Activated CD4-positive, alpha-beta T cell treated with anti-CD3 and anti-CD28 coated beads, Interleukin-2, Interleukin-4, amounts not matched to agents 100 ng/mL and 50 ng/mL, durations not matched to agents 16 hours and 8 hours (primary cell): ENCODE measurements at places on chromosomes 16 and 17.

DNA sequence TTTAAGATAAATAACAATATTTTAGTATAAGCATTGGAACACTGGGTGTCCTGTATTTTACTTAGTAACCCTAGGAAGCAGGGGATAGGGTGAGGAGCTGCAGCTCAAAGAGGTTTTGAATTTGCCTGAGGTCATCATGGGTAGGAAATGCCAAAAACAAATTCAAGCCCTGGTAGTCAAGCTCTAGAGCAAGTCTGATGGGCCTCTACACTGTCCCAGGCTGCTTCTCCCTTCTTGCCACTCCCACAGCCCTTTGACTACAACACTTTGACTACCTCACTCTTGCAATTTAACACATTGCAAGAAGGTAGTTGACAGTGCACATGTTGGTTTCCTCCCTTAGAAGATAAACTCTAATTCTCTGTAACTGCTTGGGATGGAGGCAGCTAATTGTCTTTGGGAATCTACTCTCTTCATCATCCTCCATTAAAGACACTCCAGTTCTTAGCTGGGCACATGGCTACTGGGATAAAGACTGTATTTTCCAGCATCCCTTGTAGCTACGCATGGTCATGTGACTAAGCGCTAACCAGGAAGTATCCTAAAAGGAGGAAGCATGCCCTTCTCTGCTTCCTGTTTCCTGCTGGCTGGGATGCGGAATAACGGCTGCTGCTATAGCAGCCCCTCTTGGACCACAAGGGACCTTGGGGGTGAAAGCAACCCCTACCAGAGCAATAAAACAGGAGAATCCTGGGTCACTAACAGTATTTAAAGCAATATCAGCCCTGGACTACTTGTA lies 30.7 kb upstream of the SSTR2 start:
- no peak for DNase-seq

- no peak for DNase-seq
Observed at GRCh38 chr17:9192010-9192409, 170.7 kb downstream of the NTN1 start.

DNA sequence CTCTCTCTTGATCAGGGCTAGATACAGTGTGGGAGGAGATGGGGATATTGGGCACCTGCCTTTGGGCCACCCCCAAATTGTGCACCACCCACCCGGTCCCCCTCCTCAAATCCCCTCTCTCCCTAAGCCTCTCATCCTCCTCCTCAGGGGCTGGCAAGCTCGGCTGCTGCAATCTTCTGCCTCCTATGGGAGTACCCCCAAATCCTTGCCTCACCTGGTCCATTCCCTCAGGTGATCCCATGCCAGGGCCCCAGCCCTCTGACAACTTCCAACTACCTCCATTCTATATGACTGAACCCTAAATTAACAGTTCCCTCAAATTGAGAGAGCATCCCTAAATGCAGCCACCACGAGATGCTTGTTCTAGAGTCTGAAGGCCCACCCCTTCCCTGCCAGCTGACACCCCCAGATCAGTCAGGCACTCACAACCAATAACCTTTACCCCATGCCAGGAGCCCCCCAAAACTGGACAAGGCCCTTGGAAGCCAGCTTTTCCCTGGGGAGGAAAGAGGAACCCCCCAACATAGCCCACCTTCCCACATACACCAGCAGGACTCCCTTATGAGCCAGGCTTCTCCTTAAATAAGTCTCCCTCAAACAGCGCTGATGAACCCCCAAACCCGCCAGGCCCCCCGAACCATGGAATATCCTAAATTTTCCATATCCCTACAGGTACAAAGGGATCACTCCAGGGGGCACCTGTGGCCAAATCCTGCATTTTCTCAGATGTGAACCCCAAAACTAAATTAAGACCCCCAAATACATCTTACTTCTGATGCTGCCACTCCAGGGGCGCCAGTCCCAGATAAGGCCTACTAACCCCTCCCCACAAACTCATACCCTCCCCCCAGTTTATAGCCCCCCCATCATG lies 3.2 kb downstream of the DLG4 start:
- DNase-seq: no peak

- no peak for DNase-seq
Observed at GRCh38 chr16:750485-750884, 9.7 kb upstream of the CIAO3 start.

DNA sequence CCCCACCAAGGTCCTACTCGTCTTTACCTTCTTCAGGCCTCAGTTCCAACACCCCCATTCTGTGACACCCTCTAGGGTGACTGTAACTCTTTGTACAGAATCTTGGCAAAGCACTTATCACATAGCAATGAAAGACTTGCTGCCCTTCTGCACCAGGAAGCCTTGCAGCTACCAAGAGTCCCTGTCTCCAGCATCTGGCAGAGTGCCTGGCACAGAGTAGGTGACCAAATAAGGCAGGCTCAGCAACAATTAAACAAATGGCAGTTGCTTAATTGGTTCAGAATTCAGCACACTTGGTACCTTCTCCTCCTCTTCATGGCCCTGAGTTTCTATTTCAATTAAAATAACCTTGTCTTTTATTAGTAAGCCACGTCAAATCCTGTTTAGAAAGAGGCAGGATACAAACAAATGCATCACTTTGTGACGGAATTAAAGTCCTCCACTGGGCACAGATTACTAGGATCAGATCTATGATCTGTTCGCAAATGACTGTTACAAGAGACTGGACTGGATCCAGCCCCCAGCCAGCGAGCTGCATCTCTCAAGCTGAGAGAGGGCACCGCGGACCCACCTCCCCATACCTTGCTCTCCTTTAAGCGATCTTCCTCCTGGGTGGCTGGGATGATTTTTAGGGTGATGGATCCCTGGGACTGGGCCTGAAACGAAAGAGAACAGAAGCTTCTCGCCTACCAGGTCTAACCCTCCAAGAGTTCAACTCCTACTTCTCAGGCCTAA lies 9.4 kb downstream of the MPP3 start:
- no peak for DNase-seq

DNA sequence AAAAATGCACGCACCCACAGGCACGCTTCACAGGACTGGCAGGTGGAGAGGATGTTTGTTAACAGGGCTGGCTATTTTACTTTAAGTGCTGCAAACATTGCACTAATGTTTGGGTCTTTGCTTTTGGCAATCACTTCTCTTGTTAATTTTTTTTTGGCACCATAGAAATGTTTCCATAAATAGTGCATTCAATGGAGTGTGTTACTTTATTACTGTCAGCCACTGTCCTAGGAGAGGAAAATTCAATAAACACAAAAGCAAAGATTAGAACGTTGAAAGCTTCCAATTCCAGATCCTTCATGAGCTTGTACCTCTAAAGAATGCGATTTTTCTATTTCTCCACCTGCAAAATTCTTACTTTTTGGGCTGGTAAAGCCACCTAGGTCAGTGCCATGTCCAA lies 743.5 kb downstream of the WWOX start:
- no peak for DNase-seq

GRCh38 chr16:2692948-2693651 lies 10.8 kb downstream of the KCTD5 start:
- no peak for DNase-seq
